ENCODE measurements at places on chromosomes 13 and 19. TPM values are rescaled to one million over a fixed set of nuclear protein-coding genes. Genes with fewer than 3 reads are reported as not detected.

Gene CLC
- total RNA-seq, result not detected

Gene SELENOW
- total RNA-seq, result 277 TPM

Gene LAIR2
- not detected for total RNA-seq

Gene PSG5
- total RNA-seq, result not detected

Gene PLEKHA4
- 6.8 TPM for total RNA-seq

Gene PPP1R15A
- 21.6 TPM for total RNA-seq

Gene ATP8A2
- total RNA-seq, result 0.13 TPM

Gene RASGRP4
- not detected for total RNA-seq

Gene ZNF350
- 8.5 TPM for total RNA-seq

Gene SLC25A41
- 0.13 TPM for total RNA-seq

Gene TBXA2R
- 1.9 TPM for total RNA-seq

Gene KIR2DL3
- not detected for total RNA-seq

Gene KATNAL1
- total RNA-seq, result 9.1 TPM

Gene N4BP2L2
- total RNA-seq, result 50.3 TPM

Gene ZNF878
- total RNA-seq, result 0.26 TPM

Gene OR7D2
- 0.25 TPM for total RNA-seq

Gene IFNL1
- not detected for total RNA-seq

Gene RNF17
- not detected for total RNA-seq

Gene GYS1
- 16.0 TPM for total RNA-seq
